Hematopoietic multipotent progenitor cell (in vitro differentiated cells): ENCODE measurements at places on chromosomes 4 and X.

DNA sequence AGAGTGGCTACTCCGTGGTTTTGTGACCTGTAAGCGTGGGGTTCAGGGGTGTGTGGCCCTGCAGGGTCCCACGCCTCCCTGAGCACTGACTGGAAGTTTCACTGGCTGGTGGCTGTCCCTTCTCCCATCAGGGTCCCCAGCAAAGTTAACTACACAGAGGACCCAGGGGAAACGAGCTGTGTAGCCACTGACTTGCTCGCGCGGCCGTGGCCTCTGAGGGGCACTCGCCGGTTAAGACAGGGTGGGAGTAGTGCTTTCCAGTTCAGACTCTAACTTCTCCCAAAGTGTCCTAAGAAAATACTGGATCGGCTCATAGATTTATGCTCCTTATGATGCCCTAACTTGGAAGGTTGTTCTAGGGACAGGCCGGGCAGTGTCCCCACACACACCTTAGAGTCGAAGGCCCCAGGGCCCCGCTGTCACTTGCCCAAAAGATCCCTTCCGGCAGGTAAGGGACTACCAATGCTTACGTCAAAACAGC lies 28.2 kb downstream of the NELFA start:
- DNase-seq: no peak

DNA sequence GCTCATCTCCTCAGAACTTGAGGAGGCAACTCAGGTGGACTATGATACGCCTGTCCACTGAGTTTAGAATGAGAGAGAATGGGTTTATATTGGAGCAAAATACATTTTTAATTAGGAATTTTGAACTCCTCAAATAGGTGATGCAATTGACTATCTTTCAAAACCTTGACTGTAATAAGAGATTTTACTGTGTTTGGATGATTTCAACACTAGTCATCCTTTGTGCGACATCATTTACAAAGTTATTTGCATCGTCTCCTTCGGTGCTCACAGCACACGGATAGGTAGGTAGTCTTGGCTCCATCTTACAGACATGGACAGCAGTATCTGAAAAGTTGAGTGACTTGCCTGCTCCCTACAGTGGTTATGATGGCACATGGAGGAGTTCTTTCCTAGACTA lies 67.0 kb downstream of the AASDH start:
- DNase-seq: no peak

GRCh38 chr4:46249106-46249505 lies 125.3 kb upstream of the GABRG1 start:
- DNase-seq: no peak

DNA sequence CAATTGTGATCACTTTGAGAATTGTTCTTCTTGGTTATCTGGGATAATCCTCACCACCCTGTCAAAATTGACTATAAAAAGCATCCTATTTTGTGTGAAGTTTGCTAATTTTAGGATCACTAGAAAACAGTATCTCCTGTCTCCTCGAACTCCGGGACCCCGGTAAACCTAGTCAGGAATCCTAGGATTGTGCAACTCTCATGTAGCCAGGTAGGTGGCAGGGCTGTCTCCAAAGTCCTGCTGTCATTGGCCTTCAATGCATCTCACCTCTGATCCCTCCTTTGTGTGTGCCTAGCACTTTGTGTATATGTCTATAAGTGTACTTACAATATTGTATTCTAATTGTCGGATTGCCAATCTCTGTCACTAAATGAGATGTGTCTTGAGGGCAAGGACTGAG lies 1564.8 kb downstream of the RPA4 start:
- no peak for DNase-seq

DNA sequence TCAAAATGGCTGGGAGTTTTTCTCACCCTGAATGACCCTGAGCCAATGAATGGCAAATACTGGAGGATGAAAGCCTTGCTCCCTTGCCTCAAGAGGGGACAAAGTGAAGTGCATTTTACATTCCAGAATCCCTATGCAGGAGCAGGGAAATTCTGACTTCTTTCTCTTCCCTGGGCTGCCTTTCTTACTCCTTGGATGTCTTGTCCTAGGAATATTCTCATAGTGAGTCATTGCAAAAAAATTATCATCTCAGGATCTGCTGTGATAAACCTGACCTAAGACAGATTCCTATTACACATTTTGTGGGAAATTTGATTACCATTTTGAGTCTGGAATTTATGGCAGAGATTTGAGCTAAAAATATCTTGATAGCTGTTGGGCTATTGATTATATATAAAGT lies 199.9 kb downstream of the TMA16 start:
- no peak for DNase-seq

DNA sequence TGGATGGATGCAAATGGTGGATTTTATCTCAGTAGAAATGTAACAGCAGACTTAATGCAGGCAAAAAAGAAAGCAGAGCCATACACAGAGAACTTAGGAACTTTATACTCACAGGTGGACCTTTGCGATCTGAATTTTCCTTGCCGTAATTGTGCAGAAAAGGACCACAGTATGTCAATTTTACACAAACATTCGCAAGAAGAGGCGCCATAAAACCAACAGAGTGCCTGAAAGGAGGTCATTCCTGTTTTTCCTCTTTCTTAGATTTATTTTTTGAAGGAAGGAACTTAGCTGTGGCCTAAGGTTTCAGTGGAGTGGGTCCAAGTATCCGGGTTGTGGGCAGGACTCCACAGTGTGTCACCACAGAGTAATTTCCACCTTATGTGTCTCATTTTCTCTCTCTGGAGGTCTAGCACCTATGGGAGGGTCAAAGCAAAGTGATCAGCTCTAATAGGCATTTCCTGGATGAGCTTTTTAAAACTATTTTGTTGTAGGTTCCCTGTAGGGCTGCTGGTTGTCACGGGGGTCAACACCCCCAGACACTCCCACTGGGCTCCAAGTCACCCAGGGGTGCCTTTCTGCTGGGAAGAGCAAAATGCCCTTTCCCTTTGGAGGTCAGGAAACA lies 24.7 kb upstream of the PBDC1 start:
- no peak for DNase-seq

DNA sequence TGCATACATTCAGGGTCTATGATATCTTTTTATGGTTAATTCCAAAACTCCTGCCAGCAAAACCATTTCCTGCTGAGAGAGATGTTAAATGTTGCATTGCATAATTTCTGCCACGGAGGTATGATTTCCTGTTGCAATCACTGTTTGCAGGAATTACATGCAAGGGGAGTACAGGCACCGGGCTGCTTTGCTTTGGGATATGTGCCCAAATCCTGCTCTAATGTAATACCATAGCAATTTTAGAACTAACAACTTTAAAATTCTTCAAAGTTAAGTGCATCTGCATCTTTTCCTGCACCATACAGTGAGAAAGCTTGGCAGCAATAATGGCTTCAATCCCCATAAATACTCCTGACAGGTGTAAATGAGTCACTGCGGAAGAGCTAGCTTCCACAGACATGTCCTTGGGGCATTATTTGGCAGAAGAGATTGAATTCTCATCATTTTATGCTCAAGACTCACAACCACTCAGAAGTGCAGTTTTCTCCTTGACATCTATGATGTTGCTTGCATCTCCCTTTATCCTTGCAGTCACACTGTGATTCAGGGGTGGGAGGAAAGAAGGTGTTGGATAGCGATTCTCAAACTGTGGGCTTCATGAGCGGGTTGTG lies 29.6 kb downstream of the TRIM2 start:
- DNase-seq: no peak

- peak; percentile 9 for DNase-seq
These were observed at the start of gene CDS1 for GRCh38 chr4:84582988-84583875. TSS of gene CDS1 (plus strand) at chr4:84583127. CDS start at chr4:84583402, 275 bp downstream.

DNA sequence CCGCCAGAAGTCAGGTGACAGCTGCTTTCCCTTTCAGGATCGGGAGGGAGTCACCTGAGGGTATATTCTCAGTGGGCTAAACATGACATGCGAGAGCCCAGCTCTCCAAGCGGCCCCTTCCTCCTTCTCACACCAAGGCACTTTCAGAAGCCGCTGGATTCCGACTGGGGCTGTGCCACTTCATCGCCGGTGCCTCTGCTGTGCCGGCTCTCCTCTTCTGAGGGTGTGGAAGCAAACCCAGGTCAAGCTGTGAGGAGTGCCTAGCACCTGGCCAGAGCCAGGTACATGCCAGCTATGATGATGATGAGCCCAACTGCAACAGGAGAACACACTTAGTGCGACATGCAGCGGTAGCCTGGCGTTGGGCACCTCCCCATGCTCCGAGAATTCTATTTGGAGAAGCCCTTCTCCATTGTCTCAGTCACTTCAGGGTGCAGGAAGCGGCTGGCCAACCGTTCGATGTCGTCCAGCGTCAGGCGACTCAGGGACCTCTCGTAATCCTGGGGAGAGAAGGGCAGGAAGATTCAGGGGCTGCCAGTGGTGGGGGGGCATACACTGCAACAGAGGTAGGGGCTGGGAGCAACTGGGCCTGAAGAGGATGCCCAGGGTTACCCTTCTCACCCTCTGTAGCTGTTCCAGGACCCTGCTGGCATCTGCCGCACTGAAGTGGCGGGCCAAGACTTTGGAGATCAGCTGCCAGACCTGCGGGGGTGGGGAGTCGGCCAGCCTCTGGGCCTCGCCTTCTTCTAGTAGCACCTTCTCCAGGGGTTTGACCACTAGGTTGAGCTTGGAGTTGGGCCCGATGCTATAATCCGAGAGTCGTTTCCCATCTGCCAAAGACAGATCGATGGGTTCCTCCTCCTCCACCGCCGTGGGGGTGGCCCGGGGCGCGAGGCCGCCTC lies 1.0 kb downstream of the UBL4A start:
- no peak for DNase-seq
